Esophagus muscularis mucosa (tissue), 4 donors: ENCODE measurements at places on chromosomes 2 and 18.

- no peaks in the 10 kb centered on the region for H3K27me3 ChIP-seq
- no peaks in the 10 kb centered on the region for H3K36me3 ChIP-seq
- DNase-seq, result no peak
- peaks cover 58% of the 10 kb centered on the region for H3K4me1 ChIP-seq
These were observed 652 bp downstream of the GPC1 start for GRCh38 chr2:240435948-240436682.

DNA sequence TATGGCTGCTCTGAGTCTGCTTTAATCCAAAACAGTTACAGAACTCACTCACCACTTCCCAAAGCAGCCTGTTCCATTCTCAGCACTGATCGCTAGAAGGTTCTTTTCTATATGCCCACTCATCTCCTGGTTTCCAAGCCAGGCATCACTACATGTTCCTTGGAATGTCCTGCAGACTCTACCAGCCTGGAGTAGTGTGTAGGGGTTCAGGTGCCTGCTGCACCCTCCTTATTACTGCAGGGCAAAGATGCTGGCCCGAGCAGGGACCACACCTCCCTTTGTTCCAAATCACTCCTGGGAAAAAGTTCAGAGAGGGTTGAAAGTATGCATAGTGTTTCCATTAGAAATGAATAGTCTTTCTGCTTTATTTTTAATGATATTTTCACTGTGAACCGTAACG, 196.6 kb downstream of the SH3RF3 start:
- H3K4me1 ChIP-seq, result peaks cover 52% of the 10 kb centered on the region
- no peak overlapping the region for H3K4me3 ChIP-seq
- no peaks in the 10 kb centered on the region for H3K27me3 ChIP-seq
- DNase-seq, result no peak

GRCh38 chr2:43454791-43455190, 141.0 kb downstream of the THADA start:
- H3K27me3 ChIP-seq, result no peaks in the 10 kb centered on the region
- no peak for DNase-seq
- H3K27ac ChIP-seq, result no peak overlapping the region

- no peaks in the 10 kb centered on the region for H3K36me3 ChIP-seq
- no peaks in the 10 kb centered on the region for H3K4me1 ChIP-seq
- no peak for DNase-seq
- no peak overlapping the region for H3K4me3 ChIP-seq
- H3K27ac ChIP-seq, result no peak overlapping the region
These were observed 287.3 kb upstream of the SMIM21 start for GRCh38 chr18:75714766-75715165.

GRCh38 chr2:41701231-41701630, 346.6 kb upstream of the PKDCC start:
- H3K36me3 ChIP-seq, result no peaks in the 10 kb centered on the region
- peaks cover 11% of the 10 kb centered on the region for H3K4me1 ChIP-seq
- H3K4me3 ChIP-seq, result no peak overlapping the region

GRCh38 chr2:45288532-45289417, 279.5 kb upstream of the SIX2 start:
- no peaks in the 10 kb centered on the region for H3K4me1 ChIP-seq
- DNase-seq, result no peak
- H3K27ac ChIP-seq, result no peak overlapping the region
- H3K4me3 ChIP-seq, result no peak overlapping the region
- H3K27me3 ChIP-seq, result no peaks in the 10 kb centered on the region
- H3K36me3 ChIP-seq, result no peaks in the 10 kb centered on the region

GRCh38 chr2:12694990-12695774, 21.6 kb upstream of the TRIB2 start:
- no peaks in the 10 kb centered on the region for H3K4me1 ChIP-seq
- peak; percentile 21 for DNase-seq
- H3K27ac ChIP-seq, result no peak overlapping the region
- no peaks in the 10 kb centered on the region for H3K27me3 ChIP-seq
- no peak overlapping the region for H3K4me3 ChIP-seq

GRCh38 chr2:124315221-124315880, 290.3 kb downstream of the CNTNAP5 start:
- DNase-seq, result peak; percentile 4
- peaks cover 7% of the 10 kb centered on the region for H3K4me1 ChIP-seq
- H3K4me3 ChIP-seq, result no peak overlapping the region

DNA sequence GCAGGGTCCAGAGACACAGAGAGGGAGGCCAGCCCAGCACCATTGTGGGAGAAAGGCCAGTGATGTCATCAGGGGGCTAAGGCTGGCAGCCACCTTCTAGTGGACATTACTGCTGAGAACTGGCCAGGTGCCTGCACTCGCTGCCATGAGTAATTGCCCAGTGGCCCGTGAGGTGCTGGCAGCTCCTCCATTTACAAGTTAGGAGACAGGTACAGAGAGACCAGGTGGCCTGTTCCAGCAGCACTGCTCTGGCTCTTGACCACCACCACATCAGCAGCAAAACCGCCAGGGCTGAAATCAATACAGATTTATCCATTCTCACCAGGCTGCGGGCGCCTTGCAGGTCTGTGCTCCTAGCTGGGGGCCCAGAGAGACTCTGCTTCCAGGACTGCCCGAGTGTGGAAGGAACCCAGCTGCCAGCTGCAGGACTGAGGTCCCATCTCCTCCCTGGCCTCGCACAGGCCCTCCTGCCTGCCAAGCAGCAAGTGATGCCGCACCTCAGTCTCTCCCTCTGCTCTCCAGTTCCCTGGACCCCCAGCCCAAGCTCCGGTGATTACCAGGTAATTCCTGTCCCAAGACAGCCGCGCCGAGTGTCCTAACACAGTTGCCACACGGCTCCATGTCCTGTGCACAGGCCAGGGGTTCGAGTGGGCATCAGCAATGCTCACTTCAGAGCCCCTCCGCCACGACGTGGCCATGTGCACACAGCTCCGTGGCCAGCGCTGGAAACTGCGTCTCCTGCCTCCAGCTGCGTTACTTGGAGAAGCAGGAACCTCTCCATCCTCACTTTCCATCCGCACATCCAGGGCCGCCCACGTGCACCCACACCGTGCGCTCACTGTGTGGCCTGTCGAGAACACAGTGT, 101.0 kb upstream of the CTDP1 start:
- H3K4me1 ChIP-seq, result peaks cover 35% of the 10 kb centered on the region
- DNase-seq, result no peak
- no peaks in the 10 kb centered on the region for H3K36me3 ChIP-seq
- no peak overlapping the region for H3K27ac ChIP-seq

DNA sequence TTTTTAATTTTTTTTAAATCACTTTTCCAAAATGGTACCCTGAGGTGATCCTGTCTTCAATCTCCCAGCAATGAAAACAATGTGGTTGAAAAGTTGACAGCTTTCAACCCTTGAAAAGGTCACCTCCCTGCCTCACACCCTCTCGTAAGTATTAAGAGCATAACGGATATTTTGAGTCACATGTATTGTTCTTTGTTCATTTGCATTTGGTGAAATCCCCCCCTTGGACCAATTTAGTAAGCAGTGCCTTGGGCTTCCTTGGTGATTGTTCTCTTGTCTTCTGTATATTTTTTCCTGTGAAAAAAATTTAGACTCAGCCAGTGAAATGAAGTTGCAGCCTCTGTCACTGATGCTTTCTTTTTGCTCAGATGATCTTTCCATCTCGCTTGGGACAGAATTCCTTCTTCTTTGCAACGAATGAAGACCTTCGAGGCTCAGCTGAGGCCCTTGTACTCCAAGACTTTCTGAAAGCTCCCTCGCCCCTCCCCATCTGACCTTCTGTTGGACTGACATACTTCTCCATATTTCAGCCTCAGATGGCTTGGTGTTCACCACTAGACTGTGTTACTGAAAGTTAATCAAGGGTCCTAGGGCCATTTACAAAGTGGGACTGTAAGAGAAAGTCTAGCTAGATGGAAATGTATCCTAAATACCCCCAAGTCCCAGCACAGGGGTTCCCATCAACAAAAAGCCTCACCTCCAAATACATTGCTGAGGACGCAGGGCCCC, 158.4 kb downstream of the BCL2 start:
- H3K27ac ChIP-seq, result peak overlapping the region; percentile 49
- H3K36me3 ChIP-seq, result no peaks in the 10 kb centered on the region
- no peak for DNase-seq
